GM03348 (cell line): ENCODE measurements at places on chromosomes 12 and 14.
A peak's percentile ranks its signal among the peaks of the same experiment; 100 is the strongest.

DNA sequence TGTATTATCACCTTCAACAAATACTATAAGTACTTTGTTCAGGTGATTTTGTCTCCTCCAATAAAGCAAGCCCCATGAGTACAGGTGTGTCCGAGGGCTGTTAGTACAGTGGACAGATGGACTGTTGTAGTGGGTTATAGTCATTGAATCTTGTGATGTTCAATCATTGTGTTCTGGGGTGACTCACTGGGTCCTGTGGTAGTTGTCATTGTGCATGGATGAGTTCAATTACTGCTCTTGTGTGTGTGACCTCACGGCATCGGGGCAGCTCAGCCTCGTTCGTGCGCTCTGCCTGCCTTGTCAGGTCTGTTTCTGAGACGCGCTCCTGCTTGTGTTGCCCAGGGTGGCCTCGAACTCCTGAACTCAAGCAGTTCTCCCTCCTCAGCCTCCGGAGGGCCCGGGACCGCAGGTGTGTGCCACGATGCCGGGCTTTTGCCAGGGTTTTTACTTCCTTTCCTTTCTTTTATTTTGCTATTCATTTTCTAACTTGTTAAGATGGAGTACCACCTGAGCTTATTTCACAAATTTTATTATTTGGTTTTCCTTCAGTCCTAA is 72.2 kb downstream of the DDX51 start:
- DNase-seq: no peak

- no peak for DNase-seq
Observed at GRCh38 chr12:124976999-124977398, 11.9 kb downstream of the DHX37 start.

- no peak for DNase-seq
Observed at GRCh38 chr14:23104070-23104590, 659 bp downstream of the CIROP start.

GRCh38 chr14:90781876-90782275 is 34.4 kb downstream of the TTC7B start:
- no peak for DNase-seq

DNA sequence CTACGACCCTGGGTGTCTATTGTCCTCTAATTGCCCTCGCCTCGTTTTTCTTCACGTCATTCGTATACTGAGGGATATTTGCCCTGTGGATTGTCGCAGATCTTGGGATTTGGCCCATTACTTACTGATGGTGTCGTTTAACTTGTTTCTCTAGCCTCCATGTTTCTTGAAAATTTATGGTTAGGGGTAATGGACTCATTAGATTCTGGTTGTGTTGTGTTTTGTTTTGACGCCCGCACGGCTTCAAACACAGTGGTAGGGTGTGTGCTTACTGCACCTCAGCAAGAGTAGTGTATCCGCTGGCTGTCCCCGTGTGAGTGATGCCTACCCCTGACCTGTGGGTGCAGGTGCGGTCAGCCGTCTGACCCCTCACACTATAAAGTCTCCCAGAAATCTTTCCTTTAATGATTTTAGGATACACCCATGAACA is 874 bp upstream of the RNU6-8 start:
- no peak for DNase-seq

DNA sequence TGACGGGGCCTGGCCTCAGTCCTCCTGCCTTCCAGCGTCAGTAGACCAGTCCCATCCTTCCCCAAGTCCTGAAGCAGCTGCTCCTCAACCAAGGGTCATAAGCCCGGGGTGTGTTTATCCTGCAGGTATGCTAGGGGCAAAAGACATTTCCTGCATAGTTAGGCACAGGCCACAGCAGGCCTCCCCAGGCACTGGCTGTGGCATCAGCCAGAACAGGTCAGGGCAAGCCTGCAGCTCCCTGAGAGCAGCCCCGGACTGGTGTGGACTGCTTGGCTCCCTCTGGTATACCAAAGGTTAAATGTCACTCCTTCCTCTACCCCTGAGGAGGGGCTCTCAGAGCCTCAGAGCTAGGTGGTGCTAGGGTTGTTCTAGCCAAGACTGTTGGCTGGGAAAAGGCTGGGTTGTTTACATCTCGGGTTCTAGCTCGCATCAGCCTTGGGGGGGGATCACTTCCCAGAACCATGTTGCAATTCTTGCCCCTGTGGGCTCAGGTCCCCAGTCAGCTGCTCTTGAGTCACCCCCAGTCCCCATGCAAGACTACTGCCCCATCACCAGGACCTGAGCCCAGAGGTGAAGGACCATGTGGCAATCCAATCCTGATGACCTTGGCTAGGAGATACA is 2.9 kb downstream of the MMP14 start:
- no peak for DNase-seq

- DNase-seq: no peak
Observed at GRCh38 chr12:105814283-105814682, 324.5 kb downstream of the NUAK1 start.

- no peak for DNase-seq
Observed at GRCh38 chr12:116532986-116533342, 26.2 kb upstream of the MAP1LC3B2 start.

DNA sequence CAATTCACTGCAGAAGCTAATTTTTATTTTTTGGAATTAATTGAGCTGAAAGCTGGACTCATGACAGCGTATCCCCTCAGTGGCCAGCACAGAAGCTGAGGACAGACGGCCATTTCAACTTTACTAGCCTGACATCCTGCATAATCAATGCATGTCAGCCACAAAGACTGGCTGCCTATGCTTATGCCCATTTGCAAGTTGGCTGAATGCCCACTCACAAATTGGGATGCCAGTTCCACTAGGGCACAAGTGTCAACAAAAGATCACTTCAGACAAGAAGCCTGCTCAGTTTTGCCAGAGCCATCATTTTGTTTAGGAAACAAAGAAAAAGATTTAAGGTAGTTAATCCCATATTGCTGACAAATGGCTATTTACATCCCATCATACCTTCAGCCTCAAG is 417.6 kb downstream of the NOVA1 start:
- DNase-seq: no peak

- DNase-seq: no peak
Observed at GRCh38 chr12:22788913-22789312, 163.9 kb downstream of the ETNK1 start.

- no peak for DNase-seq
Observed at GRCh38 chr12:106598003-106598402, 15.2 kb downstream of the RFX4 start.

DNA sequence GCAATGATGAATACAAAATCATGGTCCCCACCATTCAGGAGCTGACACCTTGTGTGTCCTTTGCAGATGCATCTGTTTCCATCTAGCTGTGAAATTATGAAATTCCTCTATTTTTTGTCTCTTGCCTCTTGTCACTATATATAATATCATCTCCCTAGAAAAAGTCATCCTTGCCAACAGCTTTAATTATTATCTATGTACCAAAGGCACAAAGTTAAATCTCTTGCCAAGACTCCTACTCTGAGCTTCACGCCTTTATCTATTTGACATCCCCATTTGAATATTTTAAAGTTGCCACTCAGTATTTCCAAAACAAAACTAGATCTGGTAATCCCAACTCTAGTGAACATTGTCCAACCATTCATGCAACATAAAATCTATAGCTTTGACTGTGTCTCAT is 32.0 kb upstream of the PRB2 start:
- no peak for DNase-seq

DNA sequence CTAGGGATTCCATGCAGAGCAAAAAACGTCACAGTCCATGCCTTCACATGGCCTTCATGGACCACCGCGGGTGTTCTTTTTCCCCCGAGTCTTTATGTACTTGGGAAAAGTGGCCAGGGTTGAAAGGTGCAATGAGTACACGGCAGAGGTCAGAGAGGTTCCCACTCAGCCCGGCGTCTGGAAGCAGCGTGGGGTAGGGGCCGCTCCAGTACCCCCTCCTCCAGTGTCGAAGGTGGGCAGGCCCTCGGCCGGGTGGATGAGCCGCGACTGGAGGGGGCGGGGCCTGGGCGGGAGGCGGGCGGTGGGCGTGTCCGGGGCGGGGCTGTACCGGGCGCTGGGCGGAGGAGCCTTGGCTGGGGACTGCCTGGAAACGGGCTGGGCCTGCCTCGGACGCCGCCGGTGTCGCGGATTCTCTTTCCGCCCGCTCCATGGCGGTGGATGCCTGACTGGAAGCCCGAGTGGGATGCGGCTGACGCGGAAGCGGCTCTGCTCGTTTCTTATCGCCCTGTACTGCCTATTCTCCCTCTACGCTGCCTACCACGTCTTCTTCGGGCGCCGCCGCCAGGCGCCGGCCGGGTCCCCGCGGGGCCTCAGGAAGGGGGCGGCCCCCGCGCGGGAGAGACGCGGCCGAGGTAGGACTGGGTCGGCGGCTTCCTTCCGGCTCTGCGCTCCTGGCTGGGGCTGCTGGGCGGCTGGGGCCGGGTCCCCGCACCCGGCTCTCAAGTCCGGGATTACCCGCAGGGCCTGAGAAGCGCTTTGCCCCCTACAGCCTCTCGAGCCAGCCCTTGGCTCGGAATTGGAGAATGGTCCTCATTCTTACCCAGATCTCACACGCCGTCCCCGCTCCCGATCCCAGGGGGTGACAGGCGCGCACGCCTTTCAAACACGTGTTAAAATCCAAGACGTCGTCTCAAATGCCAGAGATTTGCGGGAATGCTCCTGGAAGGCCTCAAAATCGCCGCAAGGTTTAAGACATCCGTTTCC is at the start of gene RXYLT1:
Gene RXYLT1, plus strand, starts transcription at position 412 of the 984 bp plus-strand sequence. Its CDS starts 52 bp downstream, at position 464.
- DNase-seq: peak; percentile 98

- DNase-seq: no peak
Observed at GRCh38 chr14:54550514-54550913, 16.4 kb upstream of the SAMD4A start.

DNA sequence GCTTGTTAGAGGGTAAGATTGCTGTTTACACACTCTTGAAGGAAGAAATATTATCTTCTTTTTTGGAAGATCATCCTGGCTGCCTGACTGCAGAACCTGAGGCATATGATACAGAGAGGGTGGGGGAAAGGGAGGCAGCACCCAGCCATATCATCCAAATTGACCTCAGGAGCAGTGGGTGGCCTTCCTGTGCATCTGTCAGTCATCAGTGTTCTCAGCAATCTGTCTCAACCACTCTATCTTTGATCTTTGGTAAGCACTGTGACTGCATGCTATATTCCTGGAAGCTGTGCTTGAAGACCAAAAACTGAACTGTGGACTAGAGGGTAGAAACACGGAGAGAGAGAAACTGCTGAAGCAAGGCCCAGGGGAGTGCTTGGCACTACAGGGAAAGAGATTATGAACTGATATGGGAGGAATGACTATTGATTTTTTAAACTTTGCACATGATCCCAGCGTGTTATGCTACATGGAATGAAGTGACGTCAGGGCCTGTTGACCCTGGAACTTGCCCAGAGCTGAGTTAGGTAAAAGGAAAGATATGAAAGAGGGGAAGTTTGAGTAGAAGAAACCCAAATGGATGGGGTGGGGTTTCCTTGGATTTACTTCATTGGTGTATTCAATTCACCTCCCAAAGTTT is 171.5 kb downstream of the ASCL1 start:
- no peak for DNase-seq

GRCh38 chr14:68714991-68715924 is 77.6 kb downstream of the ZFP36L1 start:
- no peak for DNase-seq

GRCh38 chr14:23245282-23245681 is 7.5 kb downstream of the RNF212B start:
- DNase-seq: no peak

- no peak for DNase-seq
Observed at GRCh38 chr12:14410177-14410576, 44.7 kb downstream of the ATF7IP start.

- no peak for DNase-seq
Observed at GRCh38 chr14:60838601-60839000, 104.0 kb downstream of the MNAT1 start.

DNA sequence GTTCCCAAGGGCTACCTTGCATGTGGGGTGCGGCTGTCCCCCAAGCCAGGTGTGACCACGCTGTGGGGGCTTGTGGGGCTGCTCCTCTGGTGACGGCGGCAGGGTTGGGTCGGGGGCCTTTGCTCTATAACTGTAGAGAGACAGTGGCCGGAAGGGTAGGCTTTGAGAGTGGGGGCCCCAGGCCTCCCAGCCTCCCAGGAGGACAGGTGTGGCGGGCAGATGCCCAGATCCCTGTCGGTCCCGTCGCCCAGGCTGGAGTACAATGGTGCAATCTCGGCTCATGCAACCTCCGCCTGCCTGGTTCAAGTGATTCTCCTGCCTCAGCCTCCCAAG is 2.7 kb upstream of the GPR132 start:
- DNase-seq: no peak

- no peak for DNase-seq
Observed at GRCh38 chr12:106987846-106988245, 900 bp upstream of the MTERF2 start.

DNA sequence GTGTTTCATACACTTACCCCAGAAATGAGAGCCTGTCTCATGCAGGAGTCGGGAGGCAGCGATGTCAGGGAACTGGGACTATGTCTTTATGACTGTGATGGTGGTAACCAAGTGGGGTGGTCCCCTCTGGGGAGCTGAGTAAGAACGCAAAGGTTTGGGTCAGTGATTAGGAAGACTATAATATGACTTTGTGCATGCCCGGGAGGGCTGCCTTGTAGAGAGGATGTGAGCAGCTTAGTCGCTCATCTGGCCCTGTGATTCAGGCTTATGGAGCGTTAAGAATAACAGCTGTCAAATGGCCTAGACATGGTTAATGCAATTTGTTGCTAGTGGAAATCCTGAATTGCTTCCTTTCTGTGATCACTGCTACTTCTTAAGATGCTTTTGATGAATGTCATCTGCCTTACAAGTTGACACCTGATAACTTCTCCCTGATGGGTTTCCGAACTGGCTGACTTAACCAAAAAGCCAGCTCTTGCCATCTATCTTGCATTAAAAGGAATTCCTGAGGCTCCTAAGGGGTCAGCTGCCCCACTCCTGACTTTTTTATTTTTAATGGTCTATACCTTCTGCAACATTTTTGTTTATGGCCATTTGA is 35.4 kb upstream of the AACS start:
- DNase-seq: no peak

GRCh38 chr14:65045006-65045405 is 57.3 kb downstream of the MAX start:
- DNase-seq: no peak

- peak; percentile 36 for DNase-seq
Observed at GRCh38 chr14:54567224-54567638, 303 bp downstream of the SAMD4A start.

GRCh38 chr12:128803788-128804187 is 20.0 kb downstream of the SLC15A4 start:
- no peak for DNase-seq

- DNase-seq: peak; percentile 7
Observed at GRCh38 chr12:1907652-1908611, 10.5 kb downstream of the CACNA2D4 start.

DNA sequence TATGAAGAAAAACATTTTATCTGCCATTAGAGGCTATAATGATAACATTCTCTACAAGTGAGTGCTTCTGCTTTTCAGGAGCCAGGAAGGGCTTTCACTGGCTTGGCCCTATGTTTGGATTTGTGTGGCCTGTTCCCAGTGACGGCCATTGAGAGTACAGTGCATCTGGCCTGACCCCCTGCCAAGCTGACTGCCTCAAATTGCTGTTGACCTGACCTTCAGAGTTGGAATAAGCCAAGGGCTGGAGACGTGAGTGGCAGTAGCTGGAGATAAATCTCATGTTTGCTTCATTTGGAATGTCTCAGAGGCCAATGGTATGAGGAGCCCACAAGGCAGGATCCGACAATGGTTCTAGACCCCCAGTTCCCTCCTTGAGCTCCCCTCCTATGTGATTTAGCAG is 28.3 kb upstream of the PLEKHG7 start:
- no peak for DNase-seq

GRCh38 chr14:65840786-65841185 is 428.3 kb downstream of the FUT8 start:
- DNase-seq: peak; percentile 80

- DNase-seq: no peak
Observed at GRCh38 chr12:52200781-52201450, 9.1 kb upstream of the KRT80 start.
